ENCODE measurements at places on chromosomes 2 and 18.

DNA sequence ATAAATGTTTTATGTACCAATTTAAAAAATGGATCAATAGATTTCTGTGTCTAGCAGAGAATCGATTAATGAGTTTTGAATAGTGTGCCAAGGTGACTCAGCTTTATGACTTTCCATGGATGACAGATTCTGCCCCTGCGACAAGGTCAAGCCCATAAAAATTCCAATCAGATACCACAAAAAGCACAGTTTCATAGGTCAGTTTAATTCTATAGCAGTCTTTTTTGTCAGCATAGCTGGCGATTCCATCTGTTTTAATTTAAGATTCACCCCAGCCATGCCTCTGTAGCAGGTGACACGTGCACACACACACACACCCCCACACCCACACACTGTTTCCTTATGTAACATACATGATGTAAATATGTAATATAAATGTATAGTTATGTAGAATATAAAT is 28.9 kb downstream of the RAB31 start:
- no peak for DNase-seq

GRCh38 chr2:69271831-69272257 is 115.2 kb downstream of the GFPT1 start:
- no peak for DNase-seq

- DNase-seq = no peak
These were observed 89.0 kb downstream of the AAK1 start for GRCh38 chr2:69554568-69554967.

DNA sequence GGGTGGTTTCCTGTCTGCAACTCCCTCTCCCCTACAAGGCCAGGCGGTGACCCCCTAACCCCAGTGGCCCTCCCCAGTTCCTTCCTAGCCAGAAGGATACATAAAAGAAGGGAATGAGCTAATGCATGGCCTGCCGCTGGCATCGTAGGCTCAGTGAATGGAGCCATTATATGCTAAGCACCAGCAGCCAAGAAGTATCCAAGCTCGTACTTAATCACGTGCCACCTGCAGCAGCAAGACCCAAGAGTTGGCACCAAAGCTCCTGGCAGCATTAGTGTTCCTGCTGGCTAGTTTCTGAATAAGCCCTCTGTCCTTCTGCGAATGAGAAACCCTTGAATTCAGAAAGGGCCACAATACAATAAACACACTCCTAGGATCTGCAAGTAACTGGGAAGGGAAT is 4.3 kb downstream of the DBI start:
- DNase-seq = no peak

- no peak for DNase-seq
These were observed 54.3 kb downstream of the TMX3 start for GRCh38 chr18:68660354-68661183.

DNA sequence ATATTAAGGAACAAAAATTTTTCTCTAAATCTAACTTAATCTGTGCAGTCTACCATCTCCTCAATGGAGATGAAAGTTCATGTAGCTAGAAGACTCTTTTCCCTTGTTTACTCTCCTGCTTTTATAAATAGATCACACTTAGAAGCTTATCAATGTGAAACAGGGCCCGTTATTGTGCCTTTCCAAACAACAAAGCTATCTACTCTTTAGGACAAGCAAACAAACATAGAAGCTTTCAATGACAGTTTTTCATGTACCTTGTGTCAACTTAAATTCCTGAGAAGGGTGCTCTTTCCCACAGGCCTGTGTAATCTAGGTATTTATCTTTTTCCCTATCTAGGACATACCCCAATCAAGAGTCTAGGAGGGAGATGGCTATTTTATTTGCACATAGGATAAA is 247.8 kb upstream of the CWC22 start:
- DNase-seq = no peak

GRCh38 chr18:63311118-63312018 is 8.2 kb downstream of the BCL2 start:
- no peak for DNase-seq

DNA sequence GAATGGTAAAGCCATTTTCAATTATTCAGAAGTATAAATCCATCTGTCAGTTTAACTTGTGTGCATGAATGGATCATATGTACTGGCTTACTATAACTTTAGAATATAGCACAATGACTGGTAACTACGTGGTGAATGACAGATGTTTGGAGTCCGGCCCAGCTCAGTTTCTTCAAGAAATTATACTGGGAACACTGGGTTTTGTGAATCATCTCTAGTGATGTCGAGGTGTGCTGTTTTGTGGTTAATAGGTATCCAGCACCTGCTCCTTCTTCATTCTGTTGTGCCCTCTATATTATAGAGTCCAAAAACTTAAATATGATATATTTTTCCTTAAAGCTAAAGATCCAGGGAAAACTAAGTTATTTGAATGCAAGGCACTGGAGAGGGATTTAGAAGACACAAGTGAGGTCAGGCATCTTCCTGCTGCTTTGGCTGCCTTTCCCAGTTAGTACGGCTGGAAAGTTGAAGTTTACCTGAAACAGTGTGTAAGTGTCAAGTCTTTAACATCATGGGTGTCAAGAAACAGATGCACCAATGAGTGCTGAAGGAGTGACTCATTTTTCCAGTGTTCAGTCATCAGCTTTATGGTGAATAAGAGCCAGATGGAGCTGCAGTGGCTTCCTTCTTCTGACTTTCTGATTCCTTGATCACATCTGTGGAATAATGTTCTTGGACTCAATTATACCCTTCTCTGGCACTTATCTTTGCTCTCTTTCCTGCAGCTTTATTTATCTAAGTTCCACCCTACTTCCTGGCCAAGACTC is 1079.5 kb upstream of the CELF4 start:
- DNase-seq = no peak

DNA sequence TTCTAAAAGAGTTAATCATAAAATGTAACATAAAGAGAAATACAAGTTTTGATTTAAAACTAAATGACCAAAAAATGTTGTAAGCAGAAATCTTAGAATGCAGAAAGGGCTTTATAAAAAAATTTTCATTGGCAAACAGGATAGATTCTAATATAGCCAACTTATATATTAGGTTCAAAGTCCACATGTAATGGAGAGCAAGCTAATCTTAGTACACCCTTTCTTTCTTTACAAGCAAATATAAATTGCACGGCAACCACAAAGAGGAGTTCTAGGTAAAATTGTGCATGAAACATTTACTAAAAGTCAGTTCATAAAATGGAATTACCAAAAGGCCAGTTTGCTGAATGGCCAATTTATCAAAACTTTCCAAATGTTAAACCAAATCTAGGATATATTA is 130.6 kb downstream of the NOL4 start:
- DNase-seq = no peak

GRCh38 chr18:35703043-35703688 is 121.6 kb downstream of the GALNT1 start:
- no peak for DNase-seq

- no peak for DNase-seq
These were observed 221.3 kb upstream of the RAB6C start for GRCh38 chr2:129757915-129758783.

- DNase-seq = no peak
These were observed 46.7 kb upstream of the KCNF1 start for GRCh38 chr2:10864861-10865636.

- no peak for DNase-seq
These were observed 115.2 kb downstream of the FAM210A start for GRCh38 chr18:13611142-13611600.

DNA sequence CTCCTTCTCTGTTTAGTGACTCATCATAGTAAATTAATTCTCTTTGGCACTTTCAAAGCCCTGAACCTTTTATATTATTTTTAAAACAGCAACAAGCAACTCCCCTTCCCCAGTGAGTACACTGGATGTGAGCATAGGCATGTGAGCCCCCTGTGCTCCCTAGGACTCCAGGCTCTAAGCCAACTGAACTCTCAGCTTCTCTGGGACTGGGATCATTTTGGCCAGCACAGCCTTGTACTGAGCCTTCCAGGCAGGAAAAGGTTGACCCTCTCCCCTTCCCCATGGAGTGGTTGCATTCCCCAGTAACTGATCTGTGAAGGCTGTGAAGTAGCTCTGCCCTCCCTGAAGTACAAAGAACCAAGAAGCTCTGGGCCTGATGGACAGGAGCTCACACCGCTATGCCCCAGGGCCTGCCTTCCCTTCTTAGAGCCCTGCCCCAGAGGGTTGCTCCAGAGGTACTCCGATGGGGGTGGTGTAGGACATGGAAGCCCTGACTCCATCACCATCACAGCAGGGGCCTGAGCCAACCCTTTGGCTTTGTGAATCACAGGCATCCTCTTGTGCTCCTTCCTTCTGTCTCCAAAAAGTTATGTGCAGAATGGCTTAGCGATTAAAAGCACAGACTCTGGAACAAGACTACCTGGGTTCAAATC is 57.8 kb downstream of the ADD2 start:
- no peak for DNase-seq

DNA sequence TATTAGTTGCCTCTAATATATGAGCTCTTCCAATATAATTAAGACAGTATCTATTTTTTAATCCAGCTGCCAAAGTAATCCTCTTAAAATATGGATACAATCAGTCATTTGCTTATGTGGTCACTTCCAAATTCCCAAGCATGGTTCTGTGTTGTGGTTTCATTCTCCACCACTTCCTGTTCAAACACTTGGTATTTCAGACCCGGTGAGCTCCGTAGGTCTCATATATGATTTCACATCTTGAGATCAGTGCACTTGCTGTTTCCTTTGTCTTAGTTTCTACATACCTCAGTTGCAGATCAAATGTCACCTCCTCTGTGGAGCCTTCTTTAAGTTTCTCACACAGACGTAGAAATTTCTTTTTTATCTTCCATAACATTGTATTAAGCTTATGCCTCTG is 254.2 kb downstream of the KCNS3 start:
- no peak for DNase-seq

DNA sequence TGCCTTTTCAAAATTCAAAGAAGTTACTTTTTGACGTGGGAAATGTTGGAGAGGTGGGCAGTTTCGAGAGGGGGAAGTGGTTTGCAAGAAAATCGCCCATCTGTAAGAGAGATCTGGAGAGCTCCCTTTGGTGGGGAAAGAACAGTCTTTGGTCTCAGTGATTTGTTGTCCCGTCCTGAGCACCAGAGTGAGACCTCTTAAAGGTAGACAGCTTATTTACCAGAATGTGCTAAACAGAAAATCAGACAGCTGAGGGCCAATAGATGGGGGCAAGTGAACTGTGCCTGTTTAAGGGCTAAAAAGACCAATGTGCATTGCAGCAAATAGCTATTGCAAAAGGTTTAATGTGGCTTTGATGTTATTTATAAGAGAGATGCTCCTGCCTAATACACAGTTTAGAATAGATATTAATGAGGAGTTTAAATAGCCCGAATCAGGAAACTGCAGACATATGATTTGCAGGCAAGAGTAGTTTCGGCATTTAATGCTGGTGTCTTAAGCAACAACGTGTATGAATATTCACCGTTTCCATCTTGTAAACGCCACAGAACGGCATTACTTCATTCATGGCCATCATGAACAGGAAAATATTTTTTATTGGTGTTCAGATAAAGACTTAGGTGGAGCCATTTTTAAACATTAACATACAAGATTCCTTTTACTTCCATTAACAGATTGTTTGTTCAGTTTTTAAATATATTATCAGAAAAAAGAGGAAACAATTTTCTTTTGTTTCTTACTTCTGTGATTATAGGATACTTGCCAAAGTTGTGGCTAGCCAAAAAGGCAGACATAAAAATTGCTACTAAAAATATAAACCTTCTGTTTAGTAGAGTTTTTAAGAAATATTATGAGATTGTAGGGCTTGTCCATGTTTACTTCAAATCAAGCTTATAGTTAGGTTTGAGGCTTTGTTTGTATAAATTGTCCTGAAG is 29.6 kb downstream of the ARHGAP15 start:
- DNase-seq = no peak

DNA sequence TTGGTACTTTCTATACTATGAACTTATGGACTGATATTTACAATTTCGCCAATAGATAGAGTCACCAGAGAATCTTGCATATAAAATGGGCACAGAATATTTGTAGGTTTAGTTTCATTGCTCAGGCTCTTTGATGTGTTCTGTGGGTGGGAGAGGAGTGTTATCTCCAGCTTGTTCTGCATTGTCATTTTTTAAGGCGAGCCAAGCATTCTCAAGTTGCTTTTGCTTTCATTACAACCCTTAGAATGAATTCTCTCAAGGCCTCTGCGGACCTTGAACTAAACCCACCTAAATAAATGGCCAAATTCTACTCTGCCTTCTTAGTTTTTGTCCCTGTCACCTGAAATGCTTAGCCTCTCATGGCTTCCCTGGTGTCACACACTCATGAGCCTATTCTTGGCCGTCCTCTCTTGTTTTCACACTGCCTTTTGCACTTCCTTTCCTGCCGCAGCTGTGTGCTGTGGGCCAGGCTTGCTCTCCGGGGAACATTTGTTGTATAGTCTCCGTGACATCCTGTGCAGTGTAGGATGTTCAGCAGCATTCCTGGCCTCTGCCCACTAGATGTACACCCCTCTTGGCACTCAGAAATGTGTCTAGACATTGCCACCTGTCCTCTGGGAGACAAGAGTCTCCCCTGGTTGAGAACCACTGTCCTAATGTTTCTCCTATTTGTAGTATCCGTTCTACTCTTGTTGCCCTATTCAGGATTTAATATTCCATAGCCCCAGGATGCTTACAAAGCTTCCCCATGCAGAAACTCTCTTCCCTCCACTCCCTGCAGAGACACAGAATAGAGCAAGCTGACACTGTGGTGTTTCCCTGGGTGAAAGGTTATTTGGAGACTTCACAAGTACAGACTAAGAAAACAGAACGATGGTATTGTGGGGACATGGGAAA is 255.6 kb downstream of the PTPRM start:
- DNase-seq = no peak

GRCh38 chr2:186427970-186428369 is 58.1 kb upstream of the ZC3H15 start:
- DNase-seq = no peak

- DNase-seq = no peak
These were observed 11.4 kb upstream of the ZAP70 start for GRCh38 chr2:97701851-97702465.

DNA sequence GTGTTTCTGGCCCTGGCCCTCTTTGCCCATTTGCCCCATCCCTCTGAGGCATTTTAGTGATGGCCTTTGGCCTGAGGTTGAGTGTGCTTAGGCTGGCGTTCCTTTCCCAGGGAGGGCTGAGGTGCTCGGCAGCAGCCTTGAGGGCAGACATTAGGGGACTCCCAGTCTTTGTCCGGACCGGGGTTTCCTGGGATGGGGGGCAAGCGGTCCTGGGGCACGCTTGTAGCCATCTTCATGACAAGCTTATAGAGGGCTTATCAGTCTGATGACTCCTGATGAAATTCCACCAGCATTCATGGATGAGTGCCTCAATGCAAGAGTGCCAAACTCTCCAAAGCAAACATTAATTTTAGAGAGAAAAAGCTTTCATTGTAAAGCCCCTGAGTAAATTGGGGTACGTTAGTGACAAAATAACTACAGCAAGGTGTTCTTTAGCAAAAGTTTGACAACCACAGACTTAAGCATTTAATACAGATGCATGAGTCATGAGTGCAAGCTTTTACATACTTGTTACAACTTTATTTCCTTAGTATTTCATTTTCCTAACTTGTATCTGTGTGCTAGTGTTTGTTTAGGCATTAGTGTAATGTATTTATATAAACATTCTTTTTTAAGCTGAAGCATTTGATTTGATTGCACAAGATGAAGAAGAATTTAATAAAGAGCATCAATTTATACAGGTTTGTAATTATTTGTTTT is 45.6 kb downstream of the CEP192 start:
- DNase-seq = no peak

- DNase-seq = no peak
These were observed 8.2 kb downstream of the FBXO15 start for GRCh38 chr18:74139411-74139810.

GRCh38 chr18:36899289-36899688 is 70.4 kb downstream of the KIAA1328 start:
- no peak for DNase-seq

Measured in stimulated activated CD8-positive, alpha-beta memory T cell treated with anti-CD3 and anti-CD28 coated beads, Interleukin-4, amount 100 ng/mL, for 24 hours (primary cell).